ENCODE measurements at places on chromosomes 7 and 10. TPM values are rescaled to one million over a fixed set of nuclear protein-coding genes. Genes with fewer than 3 reads are reported as not detected.

Gene OPN4
- total RNA-seq = not detected

Gene TCAF1
- 12.6 TPM for total RNA-seq

Gene AFAP1L2
- 3.9 TPM for total RNA-seq

Gene TFEC
- not detected for total RNA-seq

Gene MUC12
- 1.5 TPM for total RNA-seq

Gene FXYD4
- total RNA-seq = not detected

Gene UNCX
- total RNA-seq = not detected

Gene FGFBP3
- total RNA-seq = 2.7 TPM

Gene HBP1
- 11.0 TPM for total RNA-seq

Gene ZPBP
- total RNA-seq = not detected

Gene CALCR
- not detected for total RNA-seq

Gene LRWD1
- 30.5 TPM for total RNA-seq

Gene GRB10
- total RNA-seq = 3.6 TPM

Gene ITGB8
- not detected for total RNA-seq

Gene TMEM184A
- not detected for total RNA-seq

Gene FRMPD2
- not detected for total RNA-seq

Gene LRRD1
- total RNA-seq = not detected

Gene SNCG
- 0.44 TPM for total RNA-seq

Gene ASAH2
- 4.6 TPM for total RNA-seq

Gene TRIM50
- not detected for total RNA-seq

Gene LLCFC1
- total RNA-seq = not detected

Gene CCL26
- not detected for total RNA-seq

Gene MYH16
- not detected for total RNA-seq

Gene FKBP9
- total RNA-seq = 0.93 TPM

Gene MKI67
- 161 TPM for total RNA-seq

Gene CLRN3
- total RNA-seq = not detected

Gene AOAH
- 17.8 TPM for total RNA-seq

Gene ACTL6B
- not detected for total RNA-seq

Gene NOS3
- 15.7 TPM for total RNA-seq

Gene CALML3
- not detected for total RNA-seq

Gene RNF32
- 2.3 TPM for total RNA-seq

Gene SEC24C
- 106 TPM for total RNA-seq

Gene C10orf105
- total RNA-seq = 0.33 TPM

Gene C10orf53
- not detected for total RNA-seq

Gene NME8
- not detected for total RNA-seq

Gene NODAL
- total RNA-seq = not detected

Gene FAM107B
- 103 TPM for total RNA-seq

Gene TSC22D4
- total RNA-seq = 121 TPM

Gene TMEM213
- not detected for total RNA-seq

Gene BLNK
- total RNA-seq = not detected

Gene SHTN1
- total RNA-seq = 0.07 TPM

Gene RNF133
- not detected for total RNA-seq

Gene SPDYE8
- not detected for total RNA-seq

Gene UBE2D4
- 17.2 TPM for total RNA-seq

Gene HOXA9
- total RNA-seq = not detected

Gene ANKRD7
- not detected for total RNA-seq

Gene HOXA6
- not detected for total RNA-seq

Gene TUBAL3
- 0.14 TPM for total RNA-seq

Gene KNDC1
- 0.21 TPM for total RNA-seq

Gene OPALIN
- total RNA-seq = not detected

Gene GDF10
- total RNA-seq = 0.49 TPM

Gene POT1
- 31.0 TPM for total RNA-seq

Gene TRPV6
- total RNA-seq = not detected

Gene NKX2-3
- not detected for total RNA-seq

Gene CAMK1D
- total RNA-seq = 5.6 TPM

Gene FBH1
- 62.9 TPM for total RNA-seq

Gene R3HCC1L
- 17.6 TPM for total RNA-seq

Gene CYP2E1
- total RNA-seq = 0.33 TPM

Gene MMRN2
- total RNA-seq = not detected

Gene RHOBTB1
- 0.69 TPM for total RNA-seq
